ENCODE measurements at places on chromosomes 3 and 15.

DNA sequence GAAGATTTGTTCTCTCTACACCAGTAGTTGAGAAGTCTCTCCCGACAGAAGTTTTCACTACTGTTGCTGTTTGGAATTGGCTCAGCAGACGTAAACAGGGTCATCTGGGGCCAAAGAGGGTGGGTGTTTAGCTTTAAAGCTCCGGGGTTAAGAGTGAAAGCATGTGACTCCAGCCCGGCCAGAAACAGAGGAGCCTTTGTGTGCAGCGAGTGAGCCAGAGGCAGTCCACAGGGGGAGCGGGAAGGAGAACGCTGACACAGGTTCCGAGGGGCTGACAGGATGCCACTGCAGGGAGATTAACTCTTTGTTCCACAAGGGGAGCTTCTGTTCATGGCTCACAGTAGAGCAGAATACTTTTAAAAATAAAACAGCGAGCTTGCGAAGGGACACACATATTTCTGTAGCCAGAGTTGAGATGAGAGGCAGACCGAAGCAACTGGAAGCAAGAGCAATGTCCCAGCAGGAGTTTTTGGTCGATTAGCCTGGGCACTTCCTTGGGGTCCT is 26.9 kb downstream of the BMF start:
- no peak for DNase-seq

DNA sequence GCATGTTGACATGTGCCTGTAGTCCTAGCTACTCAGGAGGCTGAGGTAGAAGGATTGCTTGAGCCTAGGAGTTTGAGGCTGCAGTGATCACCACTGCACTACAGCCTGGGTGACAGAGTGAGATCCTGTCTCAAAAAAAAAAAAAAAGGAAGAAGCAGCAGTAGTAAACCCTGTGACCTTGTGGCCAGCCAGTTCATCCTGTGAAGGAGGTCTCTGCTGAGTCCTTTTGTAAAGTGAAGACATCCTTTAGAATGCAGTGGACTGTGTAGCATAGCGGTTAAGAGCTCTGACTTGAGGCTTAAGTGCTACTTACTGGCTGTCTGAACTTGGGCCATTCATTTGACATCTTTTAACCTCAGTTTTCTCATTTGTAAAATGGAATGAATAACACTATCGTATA is 8.3 kb downstream of the EXOSC7 start:
- no peak for DNase-seq

- no peak for DNase-seq
Measured at GRCh38 chr3:42819351-42819965, 10.2 kb downstream of the ACKR2 start.

DNA sequence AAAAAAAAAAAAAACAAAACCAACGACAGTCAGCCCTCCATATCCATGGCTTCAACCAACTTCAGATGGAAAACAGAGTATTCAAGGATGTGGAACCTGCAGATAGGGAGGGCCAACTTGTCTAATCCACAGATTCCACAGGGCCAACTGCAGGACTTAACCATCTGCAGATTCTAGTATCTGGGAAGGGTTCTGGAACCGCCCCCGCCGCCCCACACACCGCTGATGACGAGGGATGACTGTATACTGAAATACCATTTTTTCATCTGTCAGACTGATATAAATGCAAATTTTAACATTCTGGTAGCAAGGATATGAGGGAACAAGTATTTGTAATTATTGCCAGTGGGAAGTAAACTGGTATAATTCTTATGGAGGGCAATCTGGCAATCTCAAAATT is 29.5 kb downstream of the ADPGK start:
- DNase-seq = no peak

- DNase-seq = no peak
Measured at GRCh38 chr3:197454014-197454413, 101.8 kb downstream of the BDH1 start.

- no peak for DNase-seq
Measured at GRCh38 chr3:54865316-54865715, 62.5 kb downstream of the LRTM1 start.

DNA sequence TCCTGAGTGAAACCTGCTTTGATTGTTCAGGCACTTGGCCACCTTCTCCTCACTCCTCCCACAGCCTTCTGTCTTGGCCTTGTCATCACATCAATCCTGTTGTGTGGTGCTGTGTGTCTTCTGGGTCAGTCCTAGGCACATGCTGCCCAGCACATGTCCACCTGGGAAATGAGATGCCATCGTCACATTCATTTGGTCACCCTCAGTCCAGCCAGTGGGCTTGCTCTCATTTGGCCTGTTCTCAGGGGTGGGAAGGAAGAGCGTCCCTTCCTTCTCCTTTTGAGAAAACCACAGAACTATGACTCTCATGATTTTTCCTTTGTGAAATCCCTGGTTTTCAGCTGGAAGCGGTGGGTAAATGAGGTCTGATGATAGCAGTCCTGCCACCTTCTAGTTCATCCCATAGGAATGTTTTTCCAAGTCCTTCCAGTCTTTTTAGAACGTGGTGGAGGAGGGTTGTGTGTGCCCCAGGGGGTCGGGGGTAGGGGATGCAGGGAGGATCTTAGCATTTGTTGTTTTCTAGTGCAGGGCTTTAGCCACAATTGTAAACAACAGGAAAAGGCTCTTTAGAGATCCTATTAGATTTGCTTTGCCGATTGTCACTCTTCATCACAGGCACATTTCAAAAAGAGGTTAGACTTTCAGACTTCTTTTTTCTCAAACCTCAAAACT is 8.4 kb upstream of the PLA1A start:
- no peak for DNase-seq

DNA sequence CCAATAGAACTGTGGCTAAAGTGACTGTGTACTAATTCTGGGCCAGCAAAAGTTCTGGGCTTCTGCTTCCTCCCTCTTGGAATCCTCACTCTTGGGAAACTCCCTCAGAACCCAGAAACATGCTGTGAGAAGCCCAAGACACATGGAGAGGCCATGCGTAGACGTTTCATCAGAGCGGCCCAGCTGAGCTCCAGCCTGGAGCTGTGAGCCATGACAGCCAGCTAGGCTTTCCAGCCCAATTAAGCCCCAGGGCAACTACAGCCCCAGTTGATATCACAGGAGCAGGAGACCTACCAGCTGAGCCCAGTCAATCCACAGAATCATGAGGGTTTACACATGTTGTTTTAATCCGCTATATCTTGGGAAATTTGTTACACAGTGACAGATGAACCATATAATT is 43.6 kb upstream of the CNOT10 start:
- peak; percentile 48 for DNase-seq

GRCh38 chr3:39052583-39052982 is 767 bp downstream of the WDR48 start:
- DNase-seq = no peak

DNA sequence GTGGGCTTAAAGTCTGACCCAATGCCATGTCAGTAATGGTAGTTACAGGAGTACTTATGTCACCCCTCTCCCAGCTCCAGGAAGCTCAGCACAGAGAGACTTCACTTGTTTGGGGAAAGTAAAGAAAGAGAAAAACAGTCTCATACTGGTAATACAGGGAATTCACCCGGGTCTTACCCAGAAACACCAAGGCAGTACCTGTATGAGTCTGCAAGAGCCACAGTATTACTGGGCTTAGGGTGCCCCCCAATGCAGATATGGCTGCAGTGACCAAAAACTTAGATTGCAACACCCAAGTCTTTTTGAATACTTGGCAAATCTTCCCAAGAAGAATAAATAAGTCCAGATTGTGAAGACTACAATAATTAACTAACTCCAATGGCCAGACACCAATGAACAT is 622.1 kb downstream of the IGSF11 start:
- DNase-seq = no peak

- DNase-seq = no peak
Measured at GRCh38 chr3:190281308-190282051, 40.8 kb downstream of the CLDN1 start.

DNA sequence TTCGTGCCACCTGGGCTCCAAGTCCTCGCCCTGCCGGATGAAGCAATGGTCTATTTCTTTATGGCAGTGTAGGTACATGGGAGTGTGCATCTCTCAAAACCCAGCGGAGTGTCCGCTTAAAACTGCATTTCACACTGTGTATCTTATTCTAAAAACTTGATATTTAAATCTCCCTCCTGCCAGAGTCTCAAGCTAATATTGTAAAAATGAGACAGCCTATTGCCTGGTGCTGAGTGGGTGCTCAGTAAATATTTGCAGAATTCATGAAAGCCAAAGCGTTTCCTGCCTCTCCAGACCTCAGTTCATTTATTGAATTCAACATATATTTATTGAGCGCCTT is 330 bp upstream of the TBC1D2B start:
- no peak for DNase-seq

Measured in AG09309 (cell line).